Peyer's patch (tissue), 4 donors: ENCODE measurements at places on chromosomes 4 and X. TPM values are rescaled to one million over a fixed set of nuclear protein-coding genes. Genes with fewer than 3 reads are reported as not detected.

Gene ERAS
- not detected for total RNA-seq

Gene SPANXN3
- total RNA-seq = not detected

GRCh38 chrX:71671043-71671780 lies 3.9 kb downstream of the LOC101059915 start:
- no peak for DNase-seq

- DNase-seq = no peak
These were observed 75.8 kb downstream of the NUDT11 start for GRCh38 chrX:51420610-51421009.

DNA sequence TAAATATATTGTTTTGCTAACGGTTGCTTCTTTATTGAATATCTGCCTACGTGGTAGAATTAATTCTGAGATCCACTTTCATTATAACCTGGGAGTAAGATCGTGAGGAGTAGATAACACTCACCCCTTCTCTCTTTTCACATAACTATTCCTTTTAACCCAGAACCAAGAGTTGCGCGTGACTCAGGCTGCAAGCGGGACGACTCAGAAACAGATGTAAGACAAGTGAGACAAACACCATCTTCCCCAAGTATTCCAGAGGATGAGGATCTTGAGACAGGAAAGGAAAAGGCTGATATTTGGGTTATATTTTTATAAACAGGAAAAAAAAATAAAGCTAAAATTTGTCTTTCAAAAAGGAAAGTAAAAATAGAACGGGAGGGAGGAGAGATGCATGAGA lies 318.8 kb upstream of the NOCT start:
- DNase-seq = no peak
